ENCODE measurements at places on chromosomes 5 and 9.

- DNase-seq: no peak
Measured at GRCh38 chr5:145858959-145859358, 13.9 kb downstream of the GRXCR2 start.

DNA sequence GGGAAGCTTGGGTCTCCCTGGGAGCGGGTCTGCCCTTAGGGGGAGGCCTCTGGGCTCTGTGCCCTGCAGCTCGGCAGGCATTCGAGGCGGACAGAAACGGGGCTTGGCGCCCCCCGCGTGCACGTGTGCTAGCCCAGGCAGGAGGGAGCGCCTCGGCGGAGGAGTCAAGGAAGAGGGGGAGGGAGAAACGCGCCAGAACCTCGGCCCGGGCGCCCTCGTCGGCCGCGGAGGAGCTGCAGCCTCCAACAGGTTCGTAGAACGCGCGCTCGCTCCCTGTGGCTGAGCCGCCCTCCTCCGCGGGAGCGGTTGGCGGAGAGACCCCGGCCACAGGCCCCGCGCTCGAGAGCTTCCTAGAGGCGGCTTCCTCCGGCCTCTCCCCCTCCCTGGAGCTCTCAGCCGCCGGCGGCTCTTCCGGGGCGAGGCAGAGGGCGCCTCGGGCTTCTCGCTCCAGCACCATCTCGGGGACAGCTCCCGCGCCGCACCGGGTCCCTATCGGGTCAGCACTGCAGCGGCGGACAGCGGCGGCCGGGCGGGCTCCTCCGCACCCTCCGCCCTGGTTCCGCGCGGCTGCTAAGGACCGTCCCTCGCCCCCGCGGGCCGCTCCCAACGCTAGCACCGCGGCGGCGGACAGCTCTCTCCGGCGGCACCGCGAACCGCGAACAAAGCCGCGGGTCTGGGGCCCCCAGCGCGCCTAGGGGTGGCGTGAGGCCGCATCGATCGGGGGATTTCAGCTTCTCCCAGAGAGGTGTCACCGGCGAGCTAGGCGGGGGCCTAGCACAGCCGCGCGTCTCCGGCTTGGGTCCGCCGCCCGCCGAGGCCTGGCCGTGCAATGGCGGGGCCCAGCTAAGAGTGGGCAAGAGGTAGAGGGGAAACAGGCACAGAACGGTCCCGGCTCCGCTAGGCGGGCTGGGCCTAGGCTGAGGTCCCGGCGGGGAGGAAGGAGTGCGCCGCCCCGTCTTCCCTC lies 74.6 kb upstream of the CPLX2 start:
- peak; percentile 92 for DNase-seq

- DNase-seq: no peak
Measured at GRCh38 chr9:99023831-99024230, 80.1 kb downstream of the COL15A1 start.

DNA sequence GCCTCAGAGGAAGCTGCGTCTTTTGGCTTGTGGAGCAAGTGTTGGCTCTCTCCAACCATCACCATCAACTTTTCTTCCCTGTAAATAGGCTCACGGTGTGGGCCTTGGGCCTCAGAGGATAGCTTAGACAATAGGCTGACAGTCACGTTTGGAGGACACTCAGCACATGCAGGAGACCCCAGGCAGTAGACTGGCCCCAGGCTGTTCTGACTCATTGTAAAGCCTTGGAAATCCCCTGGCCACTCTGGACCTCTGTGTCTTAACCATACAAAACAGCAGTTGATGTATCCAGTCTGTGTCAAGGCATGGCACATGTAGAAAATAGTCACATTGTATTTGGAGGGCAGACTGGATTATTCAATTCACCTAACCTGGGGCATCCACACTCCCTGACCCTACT lies 18.6 kb downstream of the CD74 start:
- DNase-seq: no peak

DNA sequence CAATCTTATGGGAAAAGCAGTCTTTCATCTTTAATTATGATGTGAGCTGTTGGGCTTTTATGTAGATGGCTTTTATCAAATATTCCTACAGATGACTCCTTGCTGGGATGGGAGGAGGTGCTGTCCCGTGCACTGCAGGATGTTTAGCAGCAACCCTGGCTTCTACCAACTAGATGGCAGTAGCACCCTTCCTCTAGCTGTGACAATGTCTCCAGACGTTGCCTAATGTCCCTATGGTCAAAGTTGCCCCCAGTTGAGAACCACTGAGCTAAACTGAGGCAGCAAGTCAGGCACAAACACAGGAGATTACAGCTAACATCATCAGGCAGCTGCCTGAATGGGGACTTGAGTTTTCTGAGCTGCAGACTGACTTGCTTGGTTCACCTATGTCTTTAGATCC lies 401.9 kb upstream of the PDE4D start:
- DNase-seq: peak; percentile 41

DNA sequence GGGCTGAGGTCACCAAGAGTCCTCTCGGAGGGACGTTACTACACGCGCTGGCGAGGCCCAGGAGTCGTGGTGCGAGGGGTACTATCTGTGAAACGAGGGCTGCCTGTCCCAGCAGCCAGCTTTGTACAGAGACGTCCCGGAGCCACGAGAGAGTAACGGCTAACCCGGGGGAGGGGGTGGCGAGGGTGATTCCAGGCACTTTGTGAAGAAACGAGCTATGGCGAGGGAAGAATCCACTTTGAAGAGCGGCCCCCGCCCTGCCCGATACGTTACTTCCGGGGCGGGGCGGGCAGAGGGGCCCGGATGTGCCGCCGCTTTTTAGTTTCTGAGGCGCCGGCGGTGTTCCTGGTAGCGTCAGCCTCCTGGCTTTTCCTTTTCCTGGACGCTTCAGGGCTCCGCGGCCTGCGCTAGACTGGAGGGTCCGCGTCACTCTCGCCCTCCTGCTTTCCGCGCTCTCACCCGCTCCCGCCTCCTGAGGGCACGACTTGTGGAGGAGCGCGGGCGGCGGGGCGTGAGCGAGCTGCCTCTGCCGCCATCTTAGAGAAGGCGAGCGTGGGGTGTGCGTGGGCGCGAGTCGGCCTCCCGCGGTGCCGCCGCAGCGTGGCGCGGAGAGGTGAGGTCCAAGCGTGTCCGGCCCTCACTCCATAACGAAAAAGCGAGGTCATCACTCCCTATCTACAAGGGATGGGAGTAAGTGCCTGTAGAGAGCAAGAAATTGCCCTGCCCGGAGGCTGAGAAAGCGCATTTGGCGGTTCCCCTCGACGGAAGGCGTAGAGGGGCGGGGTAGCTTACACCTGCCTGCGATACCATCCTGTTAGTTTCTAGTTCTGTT lies 580 bp upstream of the RFX3 start:
- peak; percentile 85 for DNase-seq

GRCh38 chr5:147160902-147161700 lies 73.7 kb upstream of the STK32A start:
- DNase-seq: no peak

DNA sequence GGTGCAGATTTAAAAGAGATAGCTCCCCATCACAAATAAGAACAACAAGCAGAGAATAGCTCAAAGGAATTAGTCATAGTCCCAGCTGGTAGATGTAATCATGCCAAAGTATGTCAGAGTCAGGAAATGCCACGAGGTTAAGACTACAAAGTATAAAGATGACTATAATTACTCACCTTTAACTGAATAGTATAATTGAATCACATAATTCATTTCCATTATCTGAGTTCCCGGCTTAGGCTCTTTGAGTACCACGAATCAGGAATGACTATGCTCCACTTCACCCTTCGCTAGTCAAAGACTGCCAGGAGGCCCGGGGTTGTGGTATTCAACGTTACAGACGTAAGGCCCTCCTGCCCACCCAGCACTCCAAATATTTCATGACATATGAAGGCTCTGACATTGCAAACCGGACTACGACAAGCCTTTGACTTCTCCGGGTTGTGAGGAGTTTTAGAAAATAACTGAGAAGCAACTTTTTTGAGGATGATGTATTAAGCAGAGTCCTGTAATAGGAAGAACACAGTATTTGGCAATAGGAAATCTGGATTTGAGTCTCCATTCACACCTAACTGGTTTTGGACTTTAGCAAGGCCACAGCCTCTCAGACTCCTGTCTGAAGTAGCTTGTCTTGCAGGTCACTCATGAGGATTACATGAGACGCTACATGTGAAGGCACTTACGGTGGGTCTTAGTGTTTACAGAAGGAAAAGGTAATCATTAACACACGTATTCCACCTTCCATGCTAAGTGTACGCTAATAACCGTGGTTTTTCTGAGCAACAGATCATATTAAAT lies 64.6 kb downstream of the ENC1 start:
- DNase-seq: no peak

DNA sequence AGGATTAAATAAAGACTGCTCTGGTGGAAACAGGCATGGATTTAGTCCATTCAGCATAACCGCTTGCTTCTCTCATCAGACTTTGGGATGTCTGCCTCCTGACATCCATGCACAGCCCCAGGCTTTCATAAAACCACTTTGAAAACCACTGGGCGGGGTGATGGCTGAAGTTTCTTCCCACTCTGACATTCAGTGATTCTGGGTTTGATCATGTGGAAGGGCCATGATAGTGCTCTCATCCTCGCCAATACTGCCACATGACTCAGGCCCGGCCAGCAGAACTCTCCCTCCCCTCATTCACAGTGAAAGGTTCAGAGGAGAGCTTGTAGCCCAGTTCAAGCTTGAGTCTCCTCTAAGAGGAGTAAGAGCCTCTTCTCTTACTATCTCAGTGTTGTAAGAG lies 29.6 kb upstream of the GLRA1 start:
- no peak for DNase-seq

DNA sequence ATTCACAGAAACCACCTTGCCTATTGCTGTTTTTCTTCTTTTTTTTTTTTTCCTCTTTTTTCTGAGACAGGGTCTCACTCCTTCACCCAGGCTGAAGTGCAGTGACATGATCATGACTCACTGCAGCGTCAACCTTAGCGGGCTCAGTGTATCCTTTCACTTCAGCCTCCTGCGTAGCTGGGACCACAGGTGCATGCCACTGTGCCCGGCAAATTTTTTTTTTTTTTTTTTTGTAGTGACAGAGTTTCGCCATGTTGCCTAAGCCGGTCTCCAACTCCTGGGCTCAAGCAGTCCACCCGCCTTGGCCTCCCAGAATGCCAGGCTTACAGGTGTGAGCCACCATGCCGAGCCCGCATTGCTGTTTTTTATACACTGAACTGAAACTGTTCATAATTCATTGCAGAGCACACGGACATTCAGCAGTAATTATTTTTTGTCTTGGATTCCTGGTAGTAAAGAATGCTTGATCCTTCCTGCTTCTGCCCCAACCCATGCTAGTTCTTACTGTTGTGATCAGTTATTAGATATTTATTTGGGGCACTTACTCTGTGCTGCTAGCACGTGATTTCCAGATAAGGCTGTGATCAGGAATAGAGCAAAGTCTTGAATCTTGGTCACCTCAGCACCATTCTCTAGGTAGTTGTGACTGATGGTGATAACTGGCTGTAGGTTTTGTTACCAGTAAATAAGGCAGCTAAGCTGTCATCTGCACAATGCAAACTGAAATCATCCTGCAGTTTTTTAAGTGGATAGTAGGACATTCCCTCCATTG lies 14.0 kb downstream of the MAP3K1 start:
- no peak for DNase-seq

DNA sequence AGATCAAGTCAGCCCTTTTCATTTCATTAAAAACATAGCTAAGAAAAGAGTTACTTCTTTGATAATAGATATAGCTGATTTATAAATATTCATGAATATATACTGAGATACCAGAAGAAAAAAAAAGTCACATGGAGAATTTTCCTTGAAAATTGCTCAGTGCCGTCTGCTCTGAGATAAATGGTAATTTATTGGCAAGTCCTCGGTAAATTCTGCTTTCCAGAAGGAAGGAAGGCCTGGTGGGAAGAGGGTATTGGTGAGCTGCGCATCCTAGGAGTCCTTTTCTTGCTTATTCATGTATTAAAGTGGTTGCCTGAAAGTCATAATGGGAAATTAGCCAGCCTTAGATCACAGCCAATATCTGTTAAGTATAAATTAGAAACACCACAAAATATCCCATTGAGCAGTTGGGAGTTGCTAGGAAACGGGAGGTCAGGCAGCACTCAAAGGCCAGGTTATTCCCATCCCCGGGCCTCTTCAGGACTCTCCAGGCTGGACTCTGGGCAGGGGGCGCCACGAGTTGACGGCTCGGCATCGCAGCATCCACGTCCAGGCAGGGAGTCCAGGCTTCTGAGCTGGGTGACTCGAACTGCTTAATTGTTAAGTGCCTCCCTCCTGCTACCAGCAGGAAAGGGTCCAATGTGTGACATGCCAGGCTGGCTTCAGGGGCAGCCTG lies 116.7 kb upstream of the RETREG1 start:
- no peak for DNase-seq

DNA sequence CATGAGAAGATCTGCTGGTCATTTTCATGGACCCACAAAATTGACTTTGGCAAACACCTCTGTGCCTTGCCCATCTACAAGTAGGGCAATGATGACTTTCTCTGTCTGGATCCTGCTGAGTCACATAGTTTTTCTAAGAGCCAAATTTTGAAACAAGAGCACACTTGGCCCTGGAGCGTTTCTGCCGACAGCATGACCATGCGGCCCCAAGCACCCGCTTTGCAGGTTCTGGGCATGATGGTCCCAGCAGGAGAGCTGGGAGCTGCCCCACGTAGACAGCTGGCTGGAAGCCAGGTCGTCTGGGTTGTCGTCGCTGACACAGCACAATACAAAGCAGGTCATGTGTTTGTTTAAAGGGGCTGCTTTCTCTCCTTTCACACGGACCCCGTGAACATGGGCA lies 159.8 kb downstream of the SYK start:
- no peak for DNase-seq

DNA sequence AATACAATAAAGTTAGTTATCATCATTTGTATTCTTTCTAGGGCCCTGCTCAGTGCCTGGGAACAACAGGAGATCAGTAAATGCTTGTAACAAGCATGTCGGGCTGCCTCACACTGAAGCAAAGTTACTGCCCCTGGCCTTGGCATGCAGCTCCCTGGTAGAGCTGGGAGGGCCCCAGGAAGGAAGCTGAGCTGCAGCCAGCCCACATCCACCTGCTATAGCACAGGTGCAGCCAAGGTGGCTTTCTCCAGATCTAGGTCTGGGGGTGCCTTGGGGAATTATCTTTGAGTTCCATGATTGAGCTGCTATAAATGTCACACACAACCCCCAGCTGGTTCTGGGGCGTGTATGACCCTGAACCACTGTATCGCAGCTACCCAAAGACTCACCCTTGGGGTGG lies 293.4 kb upstream of the MSX2 start:
- DNase-seq: no peak

GRCh38 chr5:38135486-38136039 lies 122.8 kb upstream of the EGFLAM start:
- DNase-seq: no peak

- DNase-seq: no peak
Measured at GRCh38 chr9:87290241-87291052, 207.2 kb upstream of the DAPK1 start.

GRCh38 chr5:173297813-173298212 lies 30.4 kb downstream of the STC2 start:
- no peak for DNase-seq
